ENCODE measurements at places on chromosomes 6 and 20. TPM values are rescaled to one million over a fixed set of nuclear protein-coding genes. Genes with fewer than 3 reads are reported as not detected.

Gene SLA2
- total RNA-seq = not detected

- no peak for DNase-seq
Measured at GRCh38 chr6:81818901-81819361, 66.5 kb upstream of the TENT5A start.

GRCh38 chr6:12909833-12910232 is 193.3 kb downstream of the PHACTR1 start:
- DNase-seq = no peak

Gene FLRT3
- 6.6 TPM for total RNA-seq

DNA sequence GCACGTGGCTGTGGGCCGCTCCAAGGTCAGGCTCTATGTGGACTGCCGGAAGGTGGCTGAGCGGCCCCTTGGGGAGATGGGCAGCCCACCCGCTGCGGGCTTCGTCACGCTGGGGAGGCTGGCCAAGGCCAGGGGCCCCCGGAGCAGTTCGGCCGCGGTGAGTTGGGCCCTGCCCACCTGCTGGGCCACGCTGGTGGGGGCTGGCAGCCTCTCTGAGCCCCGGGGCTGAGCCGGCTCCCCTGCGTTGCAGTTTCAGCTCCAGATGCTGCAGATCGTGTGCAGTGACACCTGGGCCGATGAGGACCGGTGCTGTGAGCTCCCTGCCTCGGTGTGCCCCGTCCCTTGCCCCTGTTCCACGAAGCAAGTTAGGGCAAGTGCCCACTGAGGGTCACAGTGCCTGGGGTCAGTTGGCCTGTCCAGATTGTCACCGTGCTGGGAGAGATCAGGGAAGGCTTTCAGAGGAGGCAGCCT is 27.1 kb downstream of the COL20A1 start:
- DNase-seq = no peak

DNA sequence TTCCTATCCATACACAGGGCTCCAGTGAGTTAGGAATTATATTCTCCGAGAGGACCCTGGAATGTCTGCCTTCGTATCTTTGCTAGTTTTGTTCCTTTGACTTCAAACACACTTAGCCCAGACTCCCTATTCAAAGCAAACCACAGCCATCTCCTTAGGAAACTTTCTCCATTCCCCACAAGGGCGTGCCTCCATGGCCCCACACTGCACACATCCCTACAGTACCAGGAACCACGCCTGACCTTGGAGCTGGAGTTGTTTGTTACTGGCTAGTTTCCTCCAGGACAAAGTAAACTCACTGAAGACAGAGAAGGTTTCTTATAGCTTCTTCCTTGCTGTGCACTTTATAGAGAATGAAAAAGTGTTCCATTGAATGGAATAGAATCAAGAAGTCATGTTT is 412.8 kb upstream of the AGPAT4 start:
- no peak for DNase-seq

DNA sequence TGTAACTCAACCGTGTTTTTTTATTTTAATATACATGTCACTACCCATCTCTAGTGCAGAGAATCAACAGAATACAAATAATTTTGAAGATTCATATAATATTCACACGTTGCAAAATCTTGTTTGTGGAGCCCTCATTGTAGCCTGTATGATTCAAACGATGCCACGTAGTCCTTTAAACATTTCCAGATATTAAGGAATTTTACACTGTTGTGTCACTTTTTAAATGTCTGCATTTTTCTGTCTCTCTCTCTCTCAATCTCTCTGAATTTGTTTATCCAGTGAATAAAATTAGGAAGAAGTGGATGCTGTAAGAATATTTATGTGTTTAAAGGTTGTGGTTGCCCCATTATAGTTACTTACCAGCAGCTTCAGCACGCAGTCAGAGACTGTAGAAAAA is 262.0 kb downstream of the PAX1 start:
- DNase-seq = no peak

- DNase-seq = no peak
Measured at GRCh38 chr6:111812060-111813038, 60.9 kb downstream of the FYN start.

Gene KIAA1755
- total RNA-seq = 2.5 TPM

GRCh38 chr20:4074877-4075455 is 59.6 kb upstream of the RNF24 start:
- no peak for DNase-seq

DNA sequence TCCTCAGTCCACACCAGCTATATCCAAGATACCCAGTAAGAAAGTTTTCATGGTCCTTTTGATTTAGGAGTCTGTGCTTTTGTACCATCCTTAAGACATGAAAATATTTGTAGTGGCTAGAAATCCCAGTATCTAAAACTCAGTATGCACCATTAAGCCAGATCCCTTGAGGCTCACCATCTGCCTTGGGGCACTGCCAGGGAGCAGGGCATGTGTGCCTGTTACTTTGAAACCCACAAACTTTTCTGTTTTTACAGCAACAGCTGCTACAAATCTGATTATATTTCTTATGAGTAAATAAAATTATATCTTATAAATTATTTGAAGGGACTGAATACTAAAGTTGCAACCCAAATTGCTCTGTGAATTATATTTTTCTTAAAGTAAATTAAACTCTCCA is 290.5 kb upstream of the MANEA start:
- no peak for DNase-seq

DNA sequence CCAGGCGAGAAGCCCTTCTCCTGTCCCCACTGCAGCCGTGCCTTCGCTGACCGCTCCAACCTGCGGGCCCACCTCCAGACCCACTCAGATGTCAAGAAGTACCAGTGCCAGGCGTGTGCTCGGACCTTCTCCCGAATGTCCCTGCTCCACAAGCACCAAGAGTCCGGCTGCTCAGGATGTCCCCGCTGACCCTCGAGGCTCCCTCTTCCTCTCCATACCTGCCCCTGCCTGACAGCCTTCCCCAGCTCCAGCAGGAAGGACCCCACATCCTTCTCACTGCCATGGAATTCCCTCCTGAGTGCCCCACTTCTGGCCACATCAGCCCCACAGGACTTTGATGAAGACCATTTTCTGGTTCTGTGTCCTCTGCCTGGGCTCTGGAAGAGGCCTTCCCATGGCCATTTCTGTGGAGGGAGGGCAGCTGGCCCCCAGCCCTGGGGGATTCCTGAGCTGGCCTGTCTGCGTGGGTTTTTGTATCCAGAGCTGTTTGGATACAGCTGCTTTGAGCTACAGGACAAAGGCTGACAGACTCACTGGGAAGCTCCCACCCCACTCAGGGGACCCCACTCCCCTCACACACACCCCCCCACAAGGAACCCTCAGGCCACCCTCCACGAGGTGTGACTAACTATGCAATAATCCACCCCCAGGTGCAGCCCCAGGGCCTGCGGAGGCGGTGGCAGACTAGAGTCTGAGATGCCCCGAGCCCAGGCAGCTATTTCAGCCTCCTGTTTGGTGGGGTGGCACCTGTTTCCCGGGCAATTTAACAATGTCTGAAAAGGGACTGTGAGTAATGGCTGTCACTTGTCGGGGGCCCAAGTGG is 5.3 kb downstream of the SNAI1 start:
- DNase-seq = peak; percentile 50

Gene SLC22A7
- total RNA-seq = not detected

GRCh38 chr6:166492092-166492741 is 94.3 kb downstream of the RAMACL start:
- no peak for DNase-seq

DNA sequence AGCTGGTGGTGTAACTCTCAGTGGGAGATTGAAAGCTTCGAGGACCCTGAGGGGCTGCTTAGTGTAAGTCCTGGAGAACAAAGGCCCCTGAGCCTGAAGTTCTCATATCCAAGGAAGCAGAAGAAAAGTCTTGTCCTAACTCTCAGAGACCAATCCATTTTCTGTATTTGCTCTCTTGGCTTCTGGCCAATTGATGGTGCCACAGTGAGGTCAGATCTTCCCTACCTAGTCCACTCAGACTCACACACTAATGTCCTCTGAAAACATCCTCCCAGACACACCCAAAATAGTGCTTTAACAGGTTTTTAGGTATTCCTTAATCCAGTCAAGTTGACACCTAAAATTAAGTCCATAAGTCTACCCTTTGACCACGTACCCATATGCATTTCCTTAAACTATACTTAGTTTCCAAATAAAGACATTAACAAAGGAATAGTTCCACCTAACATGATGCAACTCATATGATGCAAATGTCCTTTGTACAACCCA is 29.4 kb downstream of the ZNF292 start:
- DNase-seq = no peak

- DNase-seq = no peak
Measured at GRCh38 chr6:139752086-139752485, 377.6 kb upstream of the CITED2 start.

DNA sequence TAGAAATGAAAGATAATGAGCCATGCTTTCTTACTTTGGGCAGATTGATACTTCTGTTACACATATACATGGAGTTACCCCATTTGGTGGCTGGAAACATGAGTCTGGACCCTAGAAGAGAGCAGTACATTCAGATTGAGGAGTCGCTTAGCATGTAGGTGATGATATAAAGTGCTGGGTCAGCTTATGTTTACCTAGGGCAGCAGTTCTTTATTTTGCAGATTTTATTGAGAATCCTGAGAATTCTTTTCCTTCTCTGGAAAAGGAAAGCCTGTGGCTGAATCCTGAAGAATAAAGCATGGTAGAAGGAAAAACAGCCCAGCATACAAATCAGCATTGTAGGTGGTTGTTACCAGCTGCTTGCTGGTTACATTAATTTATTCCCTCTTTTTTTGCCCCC is 91.2 kb downstream of the SMAP1 start:
- no peak for DNase-seq

DNA sequence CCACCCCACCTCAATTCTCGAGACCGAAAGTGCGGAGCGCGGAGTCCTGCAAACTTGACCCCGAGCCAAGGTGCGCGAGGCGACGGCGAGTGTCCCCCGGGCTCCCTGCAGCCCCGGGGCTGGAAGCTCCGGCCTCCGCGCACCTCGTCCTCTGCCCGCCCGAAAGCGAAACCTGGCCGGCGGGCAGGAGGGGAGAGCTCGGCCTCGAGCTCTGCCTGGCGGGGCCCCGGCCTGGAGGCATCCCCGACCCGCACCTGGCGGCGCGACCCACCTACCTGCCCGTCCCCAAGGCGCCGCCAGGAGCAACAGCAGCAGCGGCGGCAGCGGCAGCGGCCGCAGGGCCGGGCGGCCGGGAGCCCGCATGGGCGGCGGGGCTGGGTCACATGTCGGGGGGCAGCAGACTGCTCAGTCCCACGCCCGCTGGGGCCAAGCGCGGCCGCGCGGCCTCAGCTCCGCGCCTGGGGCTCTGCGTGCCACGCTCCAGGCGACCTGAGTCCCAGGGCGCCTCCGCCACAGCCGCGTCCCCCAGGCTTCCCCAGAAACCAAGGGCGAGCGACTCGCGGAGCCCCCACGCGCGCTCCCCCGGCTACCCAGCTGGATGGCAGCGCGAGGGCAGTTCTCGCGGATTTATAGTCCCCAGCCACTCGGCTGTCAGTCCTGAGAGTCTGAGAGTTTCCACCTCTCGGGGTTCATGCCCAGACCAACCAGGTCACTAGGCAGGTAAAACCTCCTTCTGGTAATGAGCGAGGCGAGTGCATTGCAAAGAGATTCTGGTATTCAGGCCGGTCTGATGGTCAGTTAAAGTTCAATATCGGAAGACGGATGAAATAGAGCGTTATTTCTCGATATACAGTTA is at the start of gene IL20RA:
TSS of gene IL20RA (minus strand) at position 600 of the 856 bp plus-strand sequence. CDS start at position 363, 237 bp downstream.
- no peak for DNase-seq

DNA sequence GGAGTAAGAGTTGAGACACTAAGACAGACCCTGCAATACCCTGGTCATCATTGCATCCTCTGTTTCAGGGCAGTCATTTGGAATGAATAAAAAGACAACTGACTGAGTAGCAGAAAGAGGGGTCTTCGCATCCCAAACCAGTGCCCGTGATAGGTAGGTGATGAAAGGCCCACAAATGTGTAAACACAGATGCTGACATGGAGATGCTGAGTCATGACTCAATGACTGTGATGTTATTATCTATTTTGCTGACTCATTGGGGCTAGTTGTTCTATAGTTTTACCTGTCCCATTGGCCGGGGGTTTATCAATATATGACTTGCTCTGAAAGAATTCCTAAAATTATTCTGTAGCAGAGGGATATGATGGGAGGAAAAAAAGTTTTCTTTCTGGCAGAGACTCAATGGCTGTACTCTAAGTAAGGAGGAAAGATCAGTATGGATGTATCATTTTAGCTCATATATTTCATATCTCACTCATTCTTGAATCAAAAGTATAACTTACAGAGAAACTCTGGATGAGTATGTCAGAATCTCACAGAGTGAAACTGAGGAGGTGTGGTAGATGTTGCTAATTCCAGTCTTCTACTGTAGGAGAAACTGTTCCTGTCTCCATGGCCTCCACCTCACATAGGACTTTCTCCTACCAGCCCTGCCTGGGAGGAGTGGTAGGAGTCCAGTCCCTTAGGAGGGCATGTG is 119.9 kb upstream of the PREP start:
- peak; percentile 58 for DNase-seq

Gene TFAP2C
- total RNA-seq = under 0.01 TPM

Gene TULP1
- not detected for total RNA-seq

DNA sequence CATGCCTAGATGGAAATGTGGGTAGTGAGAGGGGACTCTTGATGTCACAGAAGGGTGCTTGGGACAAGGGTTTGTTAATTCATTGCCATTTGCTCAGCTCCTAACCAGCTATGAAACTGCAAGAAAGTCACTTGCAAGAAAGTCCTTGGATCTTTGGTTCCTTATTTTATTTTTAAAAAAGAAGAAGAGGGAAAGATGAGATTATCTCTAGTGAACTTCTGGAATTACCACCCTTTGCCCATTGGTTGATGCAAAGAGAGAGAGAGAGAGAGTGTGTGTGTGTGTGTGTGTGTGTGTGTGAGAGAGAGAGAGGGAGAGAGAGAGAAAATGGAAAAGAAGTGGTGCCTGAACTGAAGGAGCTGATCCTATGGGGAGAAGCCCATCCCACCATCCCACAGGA is 4.6 kb upstream of the SFT2D1 start:
- DNase-seq = no peak

Gene CDSN
- total RNA-seq = not detected

GRCh38 chr6:147549531-147549930 is 41.0 kb downstream of the SAMD5 start:
- DNase-seq = peak; percentile 55

DNA sequence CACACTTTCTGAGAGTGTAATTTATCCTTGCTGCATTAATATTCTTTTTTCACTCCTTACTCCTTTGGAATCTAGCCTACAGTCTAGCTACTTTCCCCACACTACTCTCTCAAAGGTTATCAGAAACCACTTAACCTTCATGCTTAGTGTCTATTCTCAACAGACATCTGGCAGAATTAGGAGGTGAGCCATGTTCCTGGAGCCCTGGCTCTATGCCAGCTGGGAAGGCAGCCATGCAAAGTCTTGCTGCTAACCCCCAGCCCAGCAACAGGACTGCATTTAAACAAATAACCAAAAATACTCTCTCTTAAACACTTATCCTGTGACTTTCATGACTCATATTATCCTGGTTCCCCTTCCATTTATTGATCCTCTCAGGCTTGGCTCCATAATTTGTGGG is 260.2 kb downstream of the BCKDHB start:
- DNase-seq = peak; percentile 77
